ENCODE measurements at places on chromosomes 3 and 15. TPM values are rescaled to one million over a fixed set of nuclear protein-coding genes. Genes with fewer than 3 reads are reported as not detected.

DNA sequence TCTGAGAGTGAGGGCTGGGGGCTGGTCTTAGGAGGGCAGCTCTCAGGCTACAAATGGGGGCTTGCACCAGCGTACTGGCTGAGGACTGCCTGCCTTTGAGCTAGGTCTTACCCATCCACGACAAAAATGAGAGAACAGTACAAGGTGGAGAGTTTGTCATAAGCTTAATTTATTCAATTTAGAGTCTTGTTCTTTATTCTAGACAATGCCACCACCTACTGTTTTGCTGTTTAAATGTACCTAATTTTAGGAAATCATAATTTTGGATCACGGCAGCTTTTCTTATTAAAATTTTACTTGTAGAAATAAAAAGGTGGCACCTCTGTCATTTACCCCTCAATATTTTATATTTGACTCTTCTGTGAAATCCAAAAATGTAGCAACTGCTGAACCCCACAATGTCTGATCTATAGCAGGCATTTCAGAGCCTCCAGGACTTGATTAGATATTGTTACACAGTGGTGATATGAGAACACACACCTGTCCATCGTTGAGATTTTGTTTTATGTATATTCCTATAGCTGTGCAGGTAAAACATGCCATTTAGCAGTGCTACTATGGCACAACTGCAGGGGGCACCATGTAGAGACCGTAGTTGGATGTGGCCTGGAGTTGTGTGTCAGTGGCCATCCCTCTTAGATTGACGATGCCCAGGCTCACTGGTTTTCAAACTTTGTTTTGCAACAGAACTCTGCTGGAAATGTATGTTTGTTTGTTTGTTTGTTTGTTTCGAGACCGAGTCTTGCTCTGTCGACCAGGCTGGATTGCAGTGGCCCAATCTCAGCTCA is 88.6 kb downstream of the SLCO3A1 start:
- DNase-seq, result no peak

DNA sequence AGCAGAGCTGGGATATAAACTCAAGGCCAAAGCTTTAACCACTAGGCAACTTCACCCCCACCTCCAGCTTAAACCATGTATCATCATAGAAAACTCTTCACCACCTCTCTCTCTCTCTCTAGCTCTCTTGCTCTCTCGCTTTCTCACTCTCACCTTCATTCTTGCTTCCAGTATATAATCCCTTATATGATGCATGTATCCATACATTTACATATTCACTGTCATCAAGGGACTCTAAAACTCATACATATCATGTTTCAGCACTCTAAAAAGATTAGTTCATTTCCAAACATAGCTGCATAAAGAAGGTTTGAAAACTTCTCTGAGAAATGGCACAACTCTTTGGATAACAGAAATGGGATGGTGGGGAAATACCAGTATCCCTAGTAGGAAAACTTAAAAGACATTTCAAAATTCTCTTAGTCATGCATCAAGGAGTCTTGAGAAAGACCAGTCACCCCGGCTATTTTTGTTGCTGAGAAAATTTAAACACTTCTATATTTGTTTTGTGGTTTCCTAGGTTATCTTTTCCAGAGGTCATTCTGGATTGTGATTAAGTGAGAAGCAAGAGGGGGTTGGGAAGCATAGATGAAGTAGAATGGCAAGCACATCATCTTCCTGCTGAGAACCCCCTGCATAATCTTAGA is 447.8 kb upstream of the THBS1 start:
- DNase-seq, result peak; percentile 78

GRCh38 chr3:136336329-136337100 is 86.4 kb downstream of the PCCB start:
- no peak for DNase-seq

DNA sequence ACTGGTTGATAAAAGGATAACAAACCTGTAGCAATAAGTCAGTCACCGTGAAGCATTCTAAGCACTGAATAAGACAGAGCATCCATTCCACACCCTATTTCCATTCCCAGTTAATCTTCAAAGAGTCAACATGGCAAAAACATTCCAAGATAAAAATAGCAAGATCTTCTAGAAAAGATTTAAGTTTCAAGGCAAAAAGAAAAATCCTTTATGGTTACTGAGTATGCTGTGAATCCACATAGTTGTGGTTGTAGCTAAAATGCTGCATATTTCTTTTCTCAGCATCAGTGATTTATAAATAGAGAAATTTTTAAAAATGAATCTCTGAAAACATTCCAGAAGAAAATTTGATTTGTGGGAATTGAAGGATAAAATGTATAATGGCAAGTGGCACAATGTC is 21.1 kb downstream of the GAP43 start:
- no peak for DNase-seq

GRCh38 chr3:48857641-48858040 is 10.0 kb upstream of the PRKAR2A start:
- DNase-seq, result no peak

CELSR3 gene
- total RNA-seq, result not detected

- DNase-seq, result peak; percentile 23
These were observed 298.9 kb downstream of the RPLP1 start for GRCh38 chr15:69751566-69751965.

DNA sequence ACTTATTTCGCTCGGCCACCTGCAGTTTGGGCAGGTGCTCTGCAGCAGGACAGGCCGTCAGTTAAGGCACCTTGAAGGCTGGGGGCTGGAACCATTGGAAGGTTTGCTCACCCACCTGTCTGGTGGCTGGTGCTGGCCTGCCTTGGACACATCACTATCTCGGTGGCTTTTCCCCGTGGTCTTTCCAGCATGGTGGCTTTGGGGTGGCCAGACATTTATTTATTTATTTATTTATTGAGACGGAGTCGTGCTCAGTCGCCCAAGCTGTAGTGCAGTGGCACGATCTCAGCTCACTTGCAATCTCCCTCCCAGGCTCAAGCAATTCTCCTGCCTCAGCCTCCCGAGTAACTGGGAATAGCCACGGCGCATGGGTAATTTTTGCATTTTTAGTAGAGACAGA is 11.7 kb downstream of the ISG20 start:
- no peak for DNase-seq

Measured in stomach (tissue), 19 donors.